CD4-positive, alpha-beta T cell treated with Interleukin-10 for 1 hour (primary cell): ENCODE measurements at places on chromosomes 3 and 15.

- DNase-seq, result no peak
Measured at GRCh38 chr15:81152339-81152738, 18.3 kb downstream of the CFAP161 start.

- DNase-seq, result no peak
Measured at GRCh38 chr3:71428841-71429596, 154.5 kb downstream of the FOXP1 start.

GRCh38 chr3:172259111-172259541 lies 189.1 kb downstream of the GHSR start:
- no peak for DNase-seq

- DNase-seq, result no peak
Measured at GRCh38 chr3:123122525-123123315, 55.9 kb downstream of the PDIA5 start.

GRCh38 chr3:184561913-184562877 lies 610 bp downstream of the EPHB3 start:
- DNase-seq, result no peak

GRCh38 chr3:50518436-50518835 lies 15.0 kb upstream of the CACNA2D2 start:
- DNase-seq, result no peak
